Stimulated activated naive CD4-positive, alpha-beta T cell (primary cell): ENCODE measurements at places on chromosomes 3 and 15.

DNA sequence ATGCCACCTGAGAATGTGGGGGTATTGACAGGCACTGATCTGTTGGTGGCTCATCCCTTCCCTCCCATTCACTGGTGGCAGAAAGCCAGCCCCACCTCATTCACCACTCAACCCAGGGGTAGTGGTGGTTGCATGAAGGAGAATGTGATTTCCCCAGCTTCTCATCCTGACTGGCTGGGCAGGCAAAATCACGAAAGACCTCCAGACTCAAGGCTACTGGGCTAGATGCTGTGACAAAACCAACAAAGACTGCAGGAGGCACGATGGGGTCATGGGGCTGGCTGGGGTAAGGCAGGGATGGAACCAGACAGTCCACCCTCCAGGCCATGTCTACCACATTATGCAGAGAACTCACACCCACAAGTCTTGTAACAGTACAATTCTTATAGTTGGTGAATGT, 33.9 kb downstream of the FSTL1 start:
- DNase-seq: no peak

DNA sequence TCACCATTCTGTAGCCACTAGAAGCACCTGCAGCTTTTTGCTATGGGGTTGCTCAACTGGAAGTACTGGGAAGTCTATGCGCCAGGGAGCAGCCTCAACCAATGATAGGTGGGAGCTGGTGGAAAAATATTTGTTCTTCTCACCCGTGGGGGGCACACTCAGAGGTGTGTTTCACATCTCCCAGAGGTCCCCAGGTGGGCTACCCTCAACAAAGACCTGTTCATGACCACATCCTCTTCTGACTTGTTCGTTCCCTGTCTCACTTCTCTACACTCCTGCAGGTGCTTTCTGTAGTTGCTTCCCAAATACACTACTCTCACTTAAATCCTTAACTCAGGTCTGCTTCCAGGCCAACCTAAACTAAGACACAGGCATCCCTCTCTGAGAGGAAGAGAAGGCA, 3.6 kb downstream of the CAMP start:
- DNase-seq: no peak

DNA sequence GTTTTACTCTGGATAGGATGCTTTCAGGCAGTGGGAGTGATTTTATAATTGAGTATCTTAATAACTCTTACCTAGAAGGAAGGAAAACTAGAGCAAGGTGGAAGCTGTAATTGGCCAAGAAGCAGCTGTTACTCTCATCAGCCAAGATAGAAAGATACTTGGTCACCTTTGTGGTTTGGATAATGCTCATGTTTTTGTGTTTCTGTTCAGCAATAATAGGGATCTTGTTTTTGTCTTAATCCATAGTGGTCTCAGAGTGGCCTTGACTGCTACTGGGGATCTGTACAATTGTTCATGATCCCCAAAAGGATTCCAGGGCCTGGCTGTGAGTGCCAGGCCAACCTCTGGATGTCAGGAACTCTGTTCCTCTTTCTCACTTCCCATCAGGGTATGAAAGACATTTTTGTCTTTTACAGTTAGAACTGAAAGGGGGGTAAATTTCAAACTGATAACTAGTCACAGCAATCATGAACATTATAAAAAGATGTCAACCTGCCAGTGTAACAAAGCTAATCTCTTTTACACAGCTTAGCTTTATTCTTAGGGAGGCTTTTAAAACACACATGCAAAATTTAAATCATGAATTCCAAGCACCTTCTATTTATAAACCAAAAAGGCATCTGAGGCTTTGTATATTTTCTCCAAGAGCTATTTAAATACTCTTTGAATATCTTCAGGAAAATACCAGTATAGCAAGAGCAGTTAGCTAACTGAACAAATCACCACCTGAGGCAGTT, 6.0 kb downstream of the UBL7 start:
- no peak for DNase-seq

DNA sequence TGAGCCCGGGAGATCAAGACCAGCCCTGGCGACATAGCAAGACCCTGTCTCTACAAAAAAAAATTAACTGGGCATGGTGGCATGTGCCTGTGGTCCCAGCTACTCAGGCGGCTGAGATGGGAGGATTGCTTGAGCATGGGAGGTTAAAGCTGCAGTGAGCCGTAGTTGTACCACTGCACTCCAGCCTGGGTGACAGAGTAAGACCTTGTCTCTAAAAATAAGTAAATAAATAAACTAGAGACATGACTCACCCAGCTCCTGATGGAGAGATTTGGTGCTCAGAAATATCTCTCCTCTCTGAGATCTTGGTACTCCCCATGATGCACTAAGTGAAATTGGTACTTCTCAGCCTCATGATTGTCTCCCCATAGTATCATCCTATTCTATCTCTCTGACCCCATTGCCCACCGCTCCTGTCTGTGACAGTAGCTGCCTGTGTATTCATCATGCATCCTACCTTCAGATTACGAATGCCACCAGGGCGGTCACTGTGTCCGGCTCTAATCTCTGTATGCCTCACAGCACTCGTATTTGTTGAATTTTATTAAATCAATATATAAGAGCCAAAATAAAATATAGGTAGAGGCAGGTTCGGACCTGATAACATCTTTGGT, 50.9 kb downstream of the ABHD2 start:
- DNase-seq: no peak

GRCh38 chr15:58694641-58695398, 54.7 kb downstream of the ADAM10 start:
- DNase-seq: no peak

DNA sequence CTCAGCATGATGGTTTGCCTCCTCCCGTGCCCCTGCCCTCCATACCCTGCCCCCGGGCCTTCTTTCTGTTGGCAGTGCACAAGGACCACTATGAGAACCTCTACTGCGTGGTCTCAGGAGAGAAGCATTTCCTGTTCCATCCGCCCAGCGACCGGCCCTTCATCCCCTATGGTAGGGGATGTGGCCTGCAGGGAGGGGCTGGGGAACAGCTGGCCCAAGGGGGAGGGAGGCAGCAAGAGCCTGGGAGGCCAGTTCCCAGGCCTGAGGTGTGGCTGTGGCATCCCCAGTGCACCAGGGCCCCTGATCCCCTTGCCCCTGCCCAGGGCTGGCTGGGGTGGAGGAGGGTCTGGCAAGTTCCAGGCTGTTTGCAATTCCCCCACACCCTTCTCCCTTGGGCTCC, 2.6 kb upstream of the PLA2G4B start:
- DNase-seq: no peak

DNA sequence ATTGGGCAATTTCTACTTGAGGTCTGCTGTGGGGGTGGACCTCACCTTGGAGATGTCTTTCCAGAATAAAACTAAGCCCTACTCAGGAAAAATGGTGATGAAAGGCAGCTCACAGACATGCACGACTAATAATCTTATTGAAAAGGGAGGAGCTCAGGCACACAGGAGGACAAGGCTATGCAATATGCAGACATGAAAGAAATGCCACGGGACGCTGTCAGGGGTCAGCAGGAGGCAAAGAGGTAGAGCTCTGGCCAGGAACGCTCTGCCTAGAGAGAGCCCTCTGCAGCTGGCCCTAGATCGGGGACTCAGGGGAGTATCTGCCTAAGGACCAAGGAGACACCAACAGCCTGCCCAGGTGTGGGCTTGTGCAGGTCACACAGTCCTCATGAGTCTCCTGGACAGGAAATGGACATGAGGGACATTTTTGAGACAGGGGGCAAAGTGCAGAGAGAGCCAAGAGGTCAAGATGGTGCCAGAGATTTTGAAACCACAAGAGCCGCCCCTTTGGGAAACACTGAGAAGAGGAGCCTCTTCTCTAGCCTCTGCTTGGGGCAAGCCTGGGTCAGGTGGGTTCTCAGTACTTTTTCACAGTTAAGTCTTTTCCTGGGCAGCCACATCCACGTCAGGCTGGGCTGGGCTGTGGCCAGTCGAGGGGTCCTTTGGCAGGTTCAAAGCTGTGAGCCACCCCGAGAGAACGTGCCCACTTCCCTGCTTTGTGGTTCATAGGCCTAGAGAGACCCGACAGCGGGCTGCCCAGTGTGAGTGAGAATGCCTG, 23.2 kb downstream of the EAF1 start:
- no peak for DNase-seq

DNA sequence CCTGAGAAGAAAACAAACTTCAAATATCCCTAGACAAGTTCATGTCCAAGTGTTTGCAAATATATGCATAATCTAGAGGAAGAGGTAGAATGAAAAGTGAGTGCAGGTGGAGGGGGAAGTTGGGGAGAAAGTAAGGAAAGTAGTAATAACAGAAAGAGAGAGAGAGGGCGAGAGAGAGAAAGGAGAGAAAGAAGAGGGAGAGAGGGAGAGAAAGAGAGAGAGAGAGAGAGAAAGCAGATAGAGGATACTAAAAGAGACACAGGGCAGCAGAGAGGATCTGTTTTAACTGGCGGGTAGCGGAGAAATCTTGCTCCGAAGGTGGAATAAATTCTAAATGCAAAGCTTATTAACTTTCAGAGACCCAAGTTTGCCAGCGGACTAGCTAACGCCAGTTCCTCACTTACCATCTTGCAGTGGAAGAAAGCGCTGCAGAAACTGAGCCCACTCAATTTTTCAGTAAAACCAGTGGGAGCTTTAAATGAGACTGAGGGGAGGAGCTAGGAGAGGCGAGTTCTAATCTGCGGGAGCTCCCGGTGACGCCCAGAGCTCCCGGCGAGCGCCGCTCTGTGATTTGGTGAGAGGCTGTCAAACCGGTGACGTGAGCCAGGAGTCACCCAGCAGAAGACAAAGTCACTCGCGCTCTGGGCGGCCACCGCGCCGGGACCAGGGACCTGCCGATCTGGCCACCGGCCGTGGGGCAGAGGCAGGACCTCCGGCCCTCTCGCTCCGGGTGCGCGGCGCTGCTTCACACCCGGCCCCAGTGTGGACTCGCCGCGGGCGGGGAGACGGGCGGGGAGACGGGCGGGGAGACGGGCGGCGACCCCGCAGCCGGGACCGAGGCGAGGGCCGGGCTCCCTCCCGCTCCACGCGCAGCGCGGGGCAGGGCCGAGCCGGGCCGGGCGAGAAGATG, at the start of gene GMNC:
Gene GMNC, minus strand, starts transcription at position 486 of the 910 bp plus-strand sequence. Its CDS starts 79 bp downstream, at position 407.
- DNase-seq: no peak

GRCh38 chr15:88651136-88651732, 12.4 kb downstream of the ISG20 start:
- DNase-seq: no peak

DNA sequence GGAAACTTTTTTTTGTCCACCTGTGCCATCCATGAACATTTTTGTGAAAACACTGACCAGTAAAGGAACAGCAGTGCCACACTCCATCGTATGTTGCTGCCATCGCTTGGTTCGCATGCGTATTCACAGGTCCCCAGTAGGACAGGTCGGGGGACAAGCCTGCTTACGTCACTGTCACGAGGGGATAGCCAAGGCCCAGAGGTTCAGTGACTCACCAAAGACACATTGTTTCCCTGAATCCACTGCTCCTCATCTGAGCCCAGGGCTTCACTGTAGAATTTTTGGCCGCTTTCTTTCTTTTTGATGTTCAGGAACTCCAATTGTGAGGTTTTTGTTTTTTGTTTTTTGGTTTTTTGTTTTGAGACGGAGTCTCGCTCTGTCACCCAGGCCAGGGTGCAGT, 5.9 kb downstream of the ADPRH start:
- DNase-seq: no peak

DNA sequence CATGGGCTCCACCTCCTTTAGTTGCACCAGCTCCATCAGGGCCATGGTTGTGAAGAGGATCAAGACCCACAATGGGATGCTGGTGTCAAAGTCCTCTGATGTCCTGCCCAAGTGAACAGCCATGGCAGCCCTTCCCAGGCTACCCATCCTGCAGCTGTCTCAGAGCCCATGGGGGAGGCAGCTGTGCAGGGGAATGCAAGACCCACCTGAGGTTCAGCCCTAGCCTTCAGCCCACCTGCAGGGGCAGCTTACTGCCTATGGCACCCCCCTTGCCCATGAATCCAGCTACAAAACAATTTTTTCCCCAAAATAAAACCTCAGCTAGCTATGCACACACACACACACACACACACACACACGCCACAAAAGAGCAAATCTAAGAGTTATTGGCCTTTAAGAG, 48.2 kb upstream of the POU1F1 start:
- no peak for DNase-seq

DNA sequence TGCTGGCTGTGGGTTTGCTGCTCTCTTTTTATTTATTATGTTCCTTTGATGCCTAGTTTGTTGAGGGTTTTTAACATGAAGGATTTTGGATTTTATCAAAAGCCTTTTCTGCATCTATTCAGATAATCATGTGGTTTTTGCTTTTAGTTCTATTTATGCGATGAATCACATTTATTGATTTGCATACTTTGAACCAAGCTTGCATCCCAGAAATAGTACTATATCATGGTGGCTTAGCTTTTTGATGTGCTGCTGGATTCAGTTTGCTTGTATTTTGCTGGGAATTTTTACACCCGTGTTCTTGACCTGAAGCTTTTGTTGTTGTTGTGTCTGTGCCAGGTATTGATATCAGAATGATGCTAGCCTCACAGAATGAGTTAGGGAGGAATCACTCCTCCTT, 48.4 kb downstream of the MCTP2 start:
- DNase-seq: no peak

GRCh38 chr3:128998561-128998960, 2.5 kb upstream of the EFCC1 start:
- no peak for DNase-seq

- DNase-seq: no peak
Observed at GRCh38 chr3:9102240-9102981, 139.1 kb upstream of the RAD18 start.

DNA sequence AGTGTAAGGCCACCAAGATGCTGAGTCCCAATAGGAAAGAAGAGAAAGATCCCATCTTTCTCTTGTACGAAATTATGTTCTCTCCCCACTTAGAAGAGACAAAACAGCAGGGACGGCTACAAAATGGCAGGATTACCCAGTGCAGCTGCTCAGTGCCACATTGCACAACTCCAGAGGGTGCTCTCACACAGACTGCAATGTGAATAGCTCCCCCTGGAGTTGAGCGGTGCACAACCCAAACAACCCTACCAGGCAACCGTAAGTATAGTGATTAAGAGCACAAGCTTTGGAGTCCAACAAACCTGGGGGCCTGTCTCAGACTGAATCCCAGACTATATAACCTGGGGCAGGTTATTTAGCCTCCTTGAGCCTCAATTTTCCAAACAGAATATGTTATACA, 3.1 kb upstream of the BHLHE40 start:
- DNase-seq: peak; percentile 18
